ENCODE measurements at places on chromosomes 4 and X.

DNA sequence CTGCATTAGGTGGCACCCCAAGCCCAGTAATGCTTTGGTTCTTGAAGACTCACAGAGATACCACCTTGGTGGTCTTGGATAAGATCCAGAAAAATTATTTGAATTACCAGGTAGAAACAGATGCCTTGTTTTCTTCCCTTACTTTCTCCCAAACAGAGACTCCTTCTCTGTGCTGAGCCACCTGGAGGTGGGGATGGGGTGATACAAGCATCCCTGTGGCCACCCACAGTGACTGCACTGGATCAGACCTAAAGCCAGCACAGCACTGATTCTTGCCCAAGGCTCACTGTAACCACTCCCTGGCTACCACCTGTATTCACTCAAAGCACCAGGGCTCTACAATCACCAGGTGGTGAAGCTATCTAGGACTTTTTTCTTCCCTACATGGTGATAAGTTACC is 156.8 kb downstream of the TEX13A start:
- DNase-seq = no peak

DNA sequence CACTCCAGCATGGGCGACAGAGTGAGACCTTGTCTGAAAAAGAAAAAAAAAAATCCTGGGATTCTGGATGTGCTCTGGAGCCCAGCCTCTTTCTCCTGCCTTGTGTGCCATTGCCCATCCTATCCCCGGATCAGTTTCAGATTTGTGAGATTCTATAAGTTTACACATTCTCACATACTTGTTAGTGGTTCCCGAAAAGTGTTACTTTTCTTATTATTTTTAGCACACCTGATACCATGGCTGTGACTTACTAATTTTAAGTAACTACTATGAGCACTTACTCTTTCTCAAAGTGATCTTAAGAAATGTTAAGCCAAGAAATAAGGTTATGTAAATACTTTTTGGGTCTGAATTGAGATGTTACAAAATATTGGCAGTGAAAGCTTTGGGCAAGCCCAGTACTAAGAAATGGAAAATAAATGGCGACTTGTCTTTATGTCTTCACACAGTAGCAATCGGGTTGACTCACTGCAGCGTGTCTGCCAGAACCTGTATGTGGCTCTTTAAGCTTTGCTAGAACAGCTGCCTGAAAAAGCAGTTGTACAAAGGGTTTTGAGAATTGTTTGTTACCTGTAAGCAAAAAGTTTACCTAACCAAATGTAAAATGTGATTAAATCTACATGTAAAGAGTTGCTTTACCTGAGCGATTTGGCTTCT is 118.7 kb downstream of the KLHL8 start:
- no peak for DNase-seq

DNA sequence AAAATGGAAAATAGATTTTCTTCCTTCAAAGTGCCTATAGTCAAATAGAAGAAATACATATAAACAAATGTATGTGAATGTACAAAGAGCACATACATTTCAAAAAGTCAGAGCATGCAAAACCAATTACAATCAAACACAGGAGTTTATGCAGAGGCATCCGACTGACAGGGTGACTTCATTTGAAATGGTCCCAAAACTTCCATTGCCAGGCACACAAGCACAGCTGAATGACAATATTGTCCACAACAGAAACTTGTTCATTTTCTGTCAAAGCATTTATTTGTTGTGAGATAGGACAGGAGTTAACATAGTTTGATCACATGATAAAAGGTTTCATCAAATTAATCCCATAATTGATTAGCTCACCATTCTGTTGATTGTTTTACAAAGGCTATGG is 96.4 kb upstream of the TTC29 start:
- no peak for DNase-seq

DNA sequence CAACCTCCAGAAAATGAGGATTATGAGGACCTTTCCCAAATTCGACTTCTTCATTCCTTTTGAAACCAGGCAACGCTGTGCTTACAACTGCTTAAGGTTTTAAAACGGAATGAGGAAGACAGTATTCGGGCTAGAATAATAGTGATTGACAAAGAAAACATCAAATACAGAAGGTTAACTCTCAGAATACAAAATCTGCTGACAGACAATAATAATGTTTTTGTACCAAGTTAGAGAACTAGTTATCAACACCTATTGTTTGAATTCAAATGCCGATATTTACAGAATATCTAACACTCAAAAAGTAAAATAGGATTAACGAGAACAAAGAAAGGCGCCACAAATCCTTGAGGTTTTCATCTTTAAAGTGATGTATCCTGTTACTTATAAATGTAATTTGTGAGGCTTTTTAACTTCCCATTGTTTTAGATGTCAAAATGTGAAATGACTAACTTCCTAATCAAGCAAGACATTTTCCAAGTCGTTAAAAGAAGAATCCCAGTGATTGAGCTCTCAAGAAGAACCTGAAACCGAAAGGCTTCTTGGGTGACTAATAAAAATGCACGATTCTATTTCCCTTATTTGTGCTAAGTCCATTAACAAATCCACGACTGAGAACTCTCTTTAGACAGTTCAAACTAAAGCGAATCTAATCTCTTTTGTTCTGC is 118.3 kb downstream of the SORBS2 start:
- DNase-seq = no peak

DNA sequence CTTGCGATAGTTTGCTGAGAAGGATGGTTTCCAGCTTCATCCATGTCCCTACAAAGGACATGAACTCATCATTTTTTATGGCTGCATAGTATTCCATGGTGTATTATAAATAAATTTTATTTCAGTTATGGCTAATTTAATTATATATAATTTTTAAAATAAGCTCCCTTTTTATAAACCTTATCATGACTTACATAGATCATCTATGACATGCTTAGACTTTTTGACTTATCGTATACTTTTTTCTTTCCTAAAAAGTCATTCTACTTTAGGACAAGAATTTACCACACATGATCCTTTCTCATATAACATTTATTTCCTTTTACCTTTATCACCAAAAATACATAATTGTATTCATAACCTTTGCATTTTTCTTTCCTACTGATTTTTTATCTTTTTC is 376.5 kb downstream of the CCSER1 start:
- no peak for DNase-seq

DNA sequence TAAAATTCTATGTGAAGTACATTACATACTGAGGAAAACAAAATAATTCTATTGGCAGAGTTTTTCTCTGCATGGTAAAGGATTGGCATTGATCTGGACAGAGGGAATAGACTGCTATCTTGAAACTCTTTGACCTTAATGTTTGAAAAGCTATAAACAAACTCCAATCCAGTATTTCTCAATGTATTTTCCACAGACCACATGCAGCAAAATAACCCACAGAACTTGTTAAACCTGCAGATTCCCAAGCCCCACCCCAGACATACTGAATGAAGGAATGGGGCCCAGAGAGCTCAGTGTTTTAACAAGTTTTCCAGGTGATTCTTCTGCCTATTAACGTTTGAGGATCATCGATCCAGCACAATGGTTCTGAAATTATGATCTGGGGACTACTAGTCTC is 15.7 kb downstream of the RNF128 start:
- no peak for DNase-seq

GRCh38 chrX:13747836-13748235 is 13.3 kb downstream of the OFD1 start:
- DNase-seq = no peak

Measured in activated T-cell treated with anti-CD3 and anti-CD28 coated beads, Interleukin-2, amount 50 U/mL, for 48 hours (primary cell).